ENCODE measurements at places on chromosomes 12 and 14. TPM values are rescaled to one million over a fixed set of nuclear protein-coding genes. Genes with fewer than 3 reads are reported as not detected.

The CIDEB gene
- 5.8 TPM for total RNA-seq

The OLR1 gene
- total RNA-seq: 4.8 TPM

The COX8C gene
- not detected for total RNA-seq

The CLMN gene
- total RNA-seq: 7.1 TPM

The KIF26A gene
- total RNA-seq: 4.5 TPM

The POTEM gene
- total RNA-seq: not detected

The GRIN2B gene
- total RNA-seq: 44.9 TPM

The KRT82 gene
- total RNA-seq: not detected

The TMEM63C gene
- total RNA-seq: 16.9 TPM

The KCNC2 gene
- 20.2 TPM for total RNA-seq

The CCDC91 gene
- total RNA-seq: 55.1 TPM

The PTGER2 gene
- total RNA-seq: 0.45 TPM

The PAPOLA gene
- total RNA-seq: 266 TPM
